ENCODE measurements at places on chromosomes 6 and 20.

DNA sequence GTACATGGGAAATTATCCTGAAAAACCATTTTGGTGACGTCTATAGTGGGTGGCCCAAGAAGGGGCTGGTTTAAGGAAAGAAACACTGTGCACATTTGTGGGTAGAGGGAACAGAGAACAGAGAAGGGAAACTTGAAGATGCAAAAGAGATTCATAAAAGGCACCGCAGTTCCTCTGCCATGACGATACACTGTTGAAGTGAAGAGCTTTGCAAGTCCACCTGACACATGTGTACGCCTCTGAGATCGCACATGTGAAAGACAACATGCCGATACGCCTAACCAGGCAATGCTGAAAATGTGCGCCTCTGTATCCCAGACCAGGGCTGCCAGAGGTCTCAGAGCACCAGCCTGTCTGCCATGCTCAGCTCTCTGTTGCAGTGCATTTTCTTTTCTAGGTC lies 180.9 kb downstream of the KIF16B start:
- DNase-seq: no peak

- no peak for DNase-seq
Measured at GRCh38 chr6:45832063-45832462, 183.6 kb downstream of the CLIC5 start.

DNA sequence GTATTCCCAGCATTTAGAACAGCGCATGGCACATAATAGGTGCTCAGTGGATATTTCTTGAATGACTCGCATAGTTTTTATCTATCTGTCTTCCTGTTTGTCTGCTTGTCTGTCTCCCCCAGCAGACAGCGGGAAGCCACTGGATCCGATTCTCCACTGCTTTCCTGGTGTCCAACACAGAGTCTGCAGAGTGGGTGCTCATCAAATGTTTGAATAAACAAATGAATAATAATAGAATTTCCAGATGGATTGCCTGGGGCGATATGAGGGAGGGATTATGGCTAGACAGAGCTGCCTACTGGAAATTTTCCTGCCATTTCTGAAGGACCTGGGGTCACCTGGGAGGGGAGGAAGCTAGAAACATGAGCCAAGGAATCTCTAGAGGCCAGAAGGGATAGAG lies 18.9 kb downstream of the CDH22 start:
- no peak for DNase-seq

DNA sequence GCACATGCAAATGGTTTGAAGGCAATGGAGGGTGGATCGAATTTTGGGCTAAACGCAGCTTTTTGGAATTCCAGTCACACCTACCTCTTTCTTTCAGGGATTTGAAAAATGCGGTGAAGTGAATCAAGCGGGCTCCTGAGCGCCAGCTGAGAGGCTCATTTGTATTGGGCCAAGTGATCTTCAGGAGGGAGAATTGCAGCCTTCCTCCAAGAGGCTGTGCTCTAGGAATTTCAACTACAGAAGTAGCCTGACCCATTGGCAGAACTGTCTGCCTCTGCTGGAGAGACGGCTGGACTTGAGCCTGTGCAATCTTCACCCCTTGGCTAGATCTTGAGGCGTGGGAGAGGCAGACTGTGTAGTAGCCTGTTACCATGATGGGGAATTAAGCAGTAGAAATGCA lies 5.7 kb upstream of the TIAM2 start:
- no peak for DNase-seq

- no peak for DNase-seq
Measured at GRCh38 chr20:50042370-50043313, 59.9 kb downstream of the SNAI1 start.

DNA sequence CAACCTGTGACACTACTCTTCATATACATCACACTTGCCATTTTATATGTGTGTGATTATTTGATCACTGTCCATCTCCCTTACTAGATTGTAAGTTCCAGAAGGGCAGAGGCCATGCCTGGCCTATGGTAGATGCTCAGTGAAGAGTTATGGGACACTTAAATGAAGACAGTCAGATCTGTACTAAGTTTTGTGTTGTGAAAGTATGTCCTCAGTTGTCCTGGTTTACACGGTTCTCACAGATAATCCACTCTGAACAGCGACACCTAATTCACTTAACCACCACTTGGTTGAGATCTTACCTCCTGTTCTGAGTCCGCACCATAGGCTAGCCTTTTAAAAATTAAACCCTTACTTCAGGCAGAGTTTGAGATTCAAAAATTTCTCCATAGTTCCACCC lies 434.1 kb upstream of the SOX4 start:
- DNase-seq: no peak

DNA sequence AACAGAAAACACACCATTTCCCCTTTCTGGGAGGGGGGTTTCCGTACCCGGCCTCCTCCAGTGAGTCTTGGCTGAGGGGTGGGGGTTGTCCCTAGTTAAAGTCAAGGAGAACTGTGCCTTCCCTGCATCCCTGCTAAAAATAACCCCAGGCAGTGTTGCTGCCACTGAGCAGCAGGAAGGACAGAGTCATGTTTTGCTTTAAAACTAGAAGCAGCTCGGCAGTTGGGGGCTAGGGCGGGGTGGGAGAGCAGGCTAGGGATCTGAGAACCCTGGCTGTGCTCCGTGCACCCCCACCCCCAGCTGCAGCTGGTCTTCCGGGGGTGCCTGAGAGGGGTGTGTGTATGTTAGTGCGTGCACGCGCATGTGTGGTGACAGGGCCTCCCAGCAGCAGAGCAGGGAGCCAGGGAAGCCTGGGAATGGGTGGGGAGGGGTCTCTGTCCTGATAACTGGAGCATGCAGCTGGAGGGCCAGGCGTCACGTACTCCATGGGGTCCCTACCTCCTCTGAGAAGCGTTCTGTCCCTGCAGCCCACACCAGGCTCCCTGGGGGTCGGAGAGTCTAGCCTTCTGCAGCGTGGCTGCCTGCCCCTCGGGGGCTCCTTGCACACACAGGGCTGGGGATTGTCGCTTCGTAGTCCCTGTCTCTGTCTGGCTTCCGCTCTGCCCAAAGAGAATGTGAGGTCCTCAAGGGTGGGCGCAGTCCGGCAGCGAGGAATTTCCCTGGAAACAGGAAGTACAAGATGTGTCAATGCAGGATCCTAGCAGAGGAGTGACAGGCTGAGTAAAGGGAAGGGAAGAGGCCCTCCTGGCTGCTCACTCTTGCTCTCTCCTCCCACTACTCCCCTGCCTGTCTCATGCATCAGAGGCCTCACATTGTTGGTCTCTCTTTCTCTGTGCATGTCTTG lies 16.8 kb upstream of the ARMC12 start:
- no peak for DNase-seq
